ENCODE measurements at places on chromosomes 7 and 10.
A peak's percentile ranks its signal among the peaks of the same experiment; 100 is the strongest.

DNA sequence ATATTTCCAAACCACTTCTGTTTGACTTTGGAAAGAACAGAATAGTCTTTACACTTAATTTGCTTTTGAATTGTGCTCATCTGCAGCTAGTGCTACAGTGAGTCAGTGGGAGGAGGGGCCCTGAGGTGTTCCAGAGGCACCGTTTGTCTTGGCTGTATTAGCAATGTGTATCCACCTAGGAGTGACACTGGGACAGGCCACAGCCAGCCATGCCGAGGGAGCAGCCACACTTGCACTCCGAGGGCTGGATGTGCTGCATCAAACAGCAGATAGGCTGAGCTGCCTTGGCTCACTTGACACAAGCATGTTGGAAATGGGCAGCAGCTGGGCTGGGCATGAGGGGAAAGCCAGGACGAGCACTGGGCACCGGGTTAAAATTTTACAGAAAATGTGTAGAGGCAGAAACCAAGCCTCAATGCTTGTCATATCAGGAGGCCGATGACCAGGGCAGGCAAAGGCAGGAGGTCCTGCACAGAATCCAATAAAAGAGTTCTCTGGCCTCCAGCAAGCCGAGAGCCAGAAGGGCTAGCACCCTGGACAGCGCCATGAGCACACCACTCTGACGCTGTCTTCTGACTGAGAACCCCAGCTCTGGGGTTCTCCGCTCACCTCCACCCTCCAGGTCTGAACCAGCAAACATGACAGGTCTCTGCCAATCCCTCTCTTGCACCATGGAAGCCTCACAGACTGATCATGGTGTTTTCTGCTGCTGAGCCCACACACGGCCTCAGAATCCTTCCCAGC lies 163.3 kb downstream of the GRID1 start:
- no peak for DNase-seq

- no peak for DNase-seq
These were observed 30.7 kb upstream of the GDF10 start for GRCh38 chr10:47269294-47269693.

GRCh38 chr10:29658984-29659965 lies 24.5 kb upstream of the SVIL start:
- peak; percentile 38 for DNase-seq

DNA sequence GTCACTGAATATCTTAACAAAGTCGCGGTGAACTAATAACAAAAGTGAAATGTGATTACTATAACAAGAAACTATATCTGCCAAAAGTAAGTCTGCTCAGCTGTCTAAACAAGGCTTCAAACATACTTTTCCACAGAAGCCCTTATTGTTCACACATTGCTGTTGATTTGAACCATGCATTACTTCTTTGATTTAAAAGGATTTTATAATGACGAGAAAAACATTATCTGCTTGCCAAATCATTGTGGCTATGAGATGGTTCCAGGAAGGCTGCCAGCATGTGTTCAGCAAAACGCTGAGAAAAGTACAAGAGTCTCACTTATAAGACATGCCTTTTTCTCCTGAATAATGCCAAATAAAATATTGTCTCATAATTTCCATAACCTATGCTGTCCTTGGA lies 24.4 kb downstream of the RNF133 start:
- DNase-seq, result no peak

DNA sequence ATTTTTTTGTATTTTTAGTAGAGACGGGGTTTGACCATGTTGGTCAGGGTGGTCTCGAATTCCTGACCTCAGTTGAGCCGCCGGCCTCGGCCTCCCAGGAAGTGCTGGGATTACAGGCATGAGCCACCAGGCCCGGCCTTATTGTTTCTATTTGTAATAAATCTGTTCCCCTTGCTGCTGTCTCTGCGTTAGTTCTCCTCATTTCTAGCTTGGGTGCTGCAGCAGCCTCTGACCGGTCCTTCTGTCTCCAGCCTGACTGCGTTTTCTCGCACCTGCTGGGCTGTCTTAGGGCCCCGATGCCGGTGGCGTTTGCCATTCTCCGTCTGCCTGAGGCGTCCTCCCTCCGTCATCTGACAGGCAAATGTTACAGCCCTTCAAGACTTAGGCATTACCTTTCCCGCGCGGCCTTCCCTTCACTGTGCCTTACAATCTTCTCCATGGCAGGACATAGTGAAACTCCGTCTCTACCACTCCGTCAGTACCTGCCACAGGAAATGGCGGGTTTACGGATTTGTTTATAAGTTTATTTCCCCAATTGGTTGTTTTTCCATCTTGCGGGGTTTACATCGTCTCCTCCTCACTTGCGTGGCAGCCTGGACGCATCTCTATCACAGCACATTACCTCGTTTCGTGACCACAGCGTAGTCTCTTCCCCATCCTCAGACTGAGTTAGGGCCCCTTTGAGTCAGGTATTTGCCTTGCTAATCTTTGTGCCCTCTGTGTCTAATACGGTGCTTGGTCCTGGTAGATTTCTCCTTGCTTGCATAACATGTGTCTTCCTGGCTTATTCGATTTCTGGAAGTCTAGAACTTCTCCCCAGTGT lies 2.3 kb upstream of the GIMAP8 start:
- DNase-seq, result no peak

DNA sequence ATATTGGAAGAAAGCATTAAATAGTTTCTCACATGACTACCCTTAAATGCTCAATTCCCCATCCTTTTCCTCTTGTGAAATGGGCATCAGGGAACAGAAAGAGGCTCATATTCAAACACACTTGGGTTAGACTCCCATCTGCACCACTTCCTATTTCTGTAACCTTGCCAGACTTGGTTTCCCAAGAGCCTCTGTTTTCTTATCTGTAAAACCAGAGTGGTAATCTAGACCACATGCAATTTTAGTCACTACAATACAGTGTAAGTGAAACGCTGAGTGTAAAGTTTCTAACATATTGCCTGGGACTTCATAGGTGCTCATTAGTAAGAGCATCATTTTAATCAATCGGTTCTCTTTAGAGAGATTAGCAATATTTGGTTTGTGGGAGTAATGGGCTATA lies 136.3 kb downstream of the SORCS1 start:
- DNase-seq, result no peak

DNA sequence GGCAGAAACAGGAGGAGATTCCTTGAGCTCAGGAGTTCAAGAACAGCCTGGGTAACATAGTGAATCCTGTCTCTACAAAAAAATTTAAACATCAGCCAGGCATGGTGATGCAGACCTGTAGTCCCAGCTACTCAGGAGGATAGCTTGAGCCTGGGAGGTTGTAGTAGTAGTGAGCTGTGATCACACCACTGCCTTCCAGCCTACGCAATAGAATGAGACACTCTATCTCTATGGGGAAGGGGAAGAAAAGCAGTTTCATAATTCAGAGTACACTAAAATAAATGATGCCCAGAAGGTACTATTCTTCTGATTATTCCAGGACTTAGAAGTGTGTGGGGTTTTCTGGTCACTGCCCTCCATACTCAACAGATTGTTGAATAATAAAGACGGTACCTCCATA lies 177.3 kb downstream of the KMT2E start:
- DNase-seq, result no peak

- no peak for DNase-seq
These were observed 23.9 kb downstream of the CACNB2 start for GRCh38 chr10:18164093-18164492.

GRCh38 chr7:135121868-135122267 lies 26.0 kb upstream of the TMEM140 start:
- DNase-seq, result no peak

GRCh38 chr7:39394105-39394680 lies 172.0 kb upstream of the YAE1 start:
- DNase-seq, result no peak

DNA sequence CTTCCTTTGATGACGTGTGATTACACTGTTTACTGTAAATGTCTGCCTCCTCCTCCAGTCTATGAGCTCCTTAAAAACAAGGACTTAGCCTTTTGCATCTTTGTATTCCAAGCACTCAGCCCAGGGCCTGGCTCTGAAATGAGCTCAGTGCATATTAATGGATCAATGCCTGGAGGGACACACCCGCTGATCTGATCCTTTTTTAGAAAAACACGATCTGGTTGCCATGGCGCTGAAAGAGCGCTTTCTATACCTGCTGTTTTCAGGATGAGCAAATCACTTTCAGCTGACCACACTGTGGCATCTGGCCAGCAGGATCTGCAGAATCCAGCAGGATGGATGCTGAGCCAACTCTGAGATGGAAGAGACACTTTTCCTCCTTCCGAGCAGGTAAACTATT lies 37.8 kb upstream of the GARS1 start:
- no peak for DNase-seq

DNA sequence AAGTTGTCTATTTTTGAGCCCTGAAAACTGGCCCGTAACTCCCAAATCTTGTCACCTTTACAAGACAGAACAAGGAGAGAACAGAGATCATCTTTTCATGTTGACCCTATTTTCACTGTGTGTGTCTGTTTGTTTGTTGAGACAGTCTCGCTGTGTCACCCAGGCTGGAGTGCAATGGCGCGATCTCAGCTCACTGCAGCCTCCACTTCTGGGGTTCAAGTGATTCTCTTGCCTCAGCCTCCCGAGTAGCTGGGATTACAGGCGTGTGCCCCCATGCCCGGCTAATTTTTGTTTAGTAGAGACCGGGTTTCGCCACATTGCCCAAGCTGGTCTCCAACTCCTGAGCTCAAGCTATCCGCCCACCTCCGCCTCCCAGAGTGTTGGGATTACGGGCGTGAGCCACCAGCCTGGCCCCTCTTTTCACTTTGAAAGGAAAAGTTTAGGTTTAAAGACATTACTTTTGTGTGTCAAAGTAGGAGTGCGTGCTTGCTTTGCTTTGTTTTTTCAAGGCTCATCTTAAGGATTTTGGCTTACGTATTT lies 32.1 kb downstream of the FOXK1 start:
- no peak for DNase-seq

DNA sequence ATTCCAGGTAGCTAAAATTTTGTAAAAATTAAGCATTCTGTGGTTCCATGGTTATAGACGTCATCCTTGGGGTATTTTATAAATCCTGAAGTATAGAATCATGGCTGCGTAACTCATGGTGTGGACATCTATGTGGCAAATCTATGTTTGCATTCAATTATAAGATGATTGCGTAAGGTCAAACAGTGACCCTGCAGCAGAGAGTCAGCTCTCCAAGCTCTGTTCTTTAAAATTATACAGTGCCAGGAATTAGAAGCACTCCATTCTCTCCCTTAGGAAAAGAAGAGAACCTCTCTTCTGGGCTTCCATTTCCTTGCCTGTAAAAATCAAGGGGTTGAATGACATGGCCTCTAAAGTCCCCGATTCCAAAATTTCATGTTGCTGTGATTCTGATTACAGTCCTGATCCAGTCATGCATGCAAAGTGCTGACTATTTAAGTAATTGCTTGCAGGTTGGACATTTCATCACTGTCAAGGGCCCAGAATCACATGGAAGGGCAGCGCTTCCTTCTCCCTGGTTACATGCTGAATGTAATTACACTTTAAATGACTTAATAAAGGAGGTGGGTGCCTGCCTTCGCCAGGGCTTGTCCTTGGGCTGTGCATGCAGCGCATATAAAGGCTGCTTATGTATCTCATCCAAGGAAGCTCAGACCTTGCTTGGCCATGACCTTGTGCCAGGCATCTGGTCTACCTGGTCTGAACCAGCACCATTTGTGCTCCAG lies 550.7 kb downstream of the TYW1 start:
- no peak for DNase-seq

DNA sequence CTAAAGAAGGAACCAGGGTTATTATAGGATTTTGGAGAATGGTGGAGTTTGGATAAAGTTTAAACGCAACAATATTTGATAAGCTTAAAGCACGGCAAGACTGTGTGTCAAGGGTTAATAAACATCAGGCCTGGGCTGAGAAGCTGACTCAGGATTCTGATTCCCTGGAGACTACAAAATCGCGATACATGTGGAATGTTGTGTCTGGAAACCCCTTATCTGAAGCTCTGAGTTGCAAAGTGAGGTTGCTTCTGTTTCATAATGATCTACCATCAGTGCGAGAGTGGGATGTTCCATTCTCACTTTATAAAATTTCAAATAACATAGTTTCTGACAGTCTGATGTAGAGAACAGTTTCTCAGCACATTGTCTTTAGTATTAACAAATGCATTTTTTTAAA lies 7.8 kb downstream of the C1GALT1 start:
- DNase-seq, result no peak

DNA sequence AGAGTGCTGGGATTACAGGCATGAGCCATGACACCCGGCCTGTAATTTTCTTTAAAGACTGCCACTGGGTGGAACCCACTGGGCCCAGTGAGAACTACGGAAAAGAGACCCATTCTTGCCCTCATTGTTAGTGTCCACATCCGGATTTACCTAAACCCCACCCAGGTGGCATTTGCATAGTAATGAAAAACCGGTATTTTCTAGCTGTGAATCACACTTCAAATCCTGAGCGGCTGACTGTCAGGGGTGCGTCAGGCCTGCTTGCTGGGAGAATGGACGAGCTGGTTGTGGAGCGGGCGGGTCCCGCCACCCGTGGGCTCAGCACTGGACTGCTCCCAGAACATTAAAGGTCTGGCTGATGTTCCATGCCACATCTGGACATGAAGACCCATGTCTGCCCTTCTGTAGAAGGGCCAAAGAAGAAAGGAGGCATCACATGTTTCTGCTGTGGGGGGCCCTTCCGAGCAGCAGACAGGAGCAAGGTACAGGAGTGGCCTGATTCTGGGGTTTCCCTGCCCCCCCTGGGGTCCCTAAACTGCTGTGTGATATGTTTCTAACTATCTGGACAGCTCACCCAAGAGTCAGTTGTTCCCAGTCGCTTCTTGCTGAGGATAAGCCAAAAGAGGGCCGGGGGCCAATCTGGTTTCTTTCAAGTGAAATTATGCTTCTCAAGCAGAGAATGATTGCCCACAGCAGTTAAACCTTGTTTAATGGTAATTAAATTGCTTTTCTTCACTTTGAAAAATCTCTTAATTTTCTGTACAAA lies 46.4 kb downstream of the KIAA1217 start:
- DNase-seq, result no peak

DNA sequence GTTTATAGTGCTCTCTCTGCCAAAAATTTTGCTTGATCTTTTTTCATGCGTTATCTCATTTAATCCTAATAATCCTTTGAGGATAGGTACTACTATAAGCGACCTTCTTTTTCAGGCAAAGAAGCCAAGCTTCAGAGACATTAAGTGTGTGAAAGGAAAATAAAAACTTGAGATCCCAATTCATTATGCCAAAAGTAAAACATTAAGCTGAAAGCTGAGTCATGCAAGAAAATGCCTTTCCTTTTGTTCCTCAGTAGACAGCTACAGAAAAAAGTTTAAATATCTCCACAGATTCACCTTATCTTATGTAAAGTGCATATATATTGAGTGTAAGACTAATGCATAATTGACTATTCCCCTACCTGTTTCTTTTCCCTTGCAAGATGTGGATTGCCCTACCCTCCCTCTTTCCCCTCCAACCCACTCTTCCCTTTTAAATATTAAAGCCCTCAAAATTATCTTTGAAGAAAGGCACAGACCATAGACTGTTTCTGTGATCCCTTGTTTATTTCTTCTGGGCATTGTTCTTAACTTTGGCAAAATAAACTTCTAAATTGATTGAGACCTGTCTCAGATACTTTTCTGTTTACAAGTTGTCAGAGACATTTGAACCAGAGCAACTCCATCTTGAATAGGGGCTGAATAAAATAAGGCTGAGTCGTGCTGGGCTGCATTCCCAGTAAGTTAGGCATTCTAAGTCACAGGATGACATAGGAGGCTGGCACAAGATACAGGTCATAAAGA lies 1139.9 kb upstream of the LRRN3 start:
- DNase-seq, result no peak

Data from stimulated activated CD4-positive, alpha-beta T cell treated with anti-CD3 and anti-CD28 coated beads, Interleukin-15, amount 100 ng/mL, for 1 hour (primary cell).